ENCODE measurements at places on chromosomes 11 and 22.

- no peak for DNase-seq
Observed at GRCh38 chr22:22009661-22010060, 27.1 kb upstream of the TOP3B start.

DNA sequence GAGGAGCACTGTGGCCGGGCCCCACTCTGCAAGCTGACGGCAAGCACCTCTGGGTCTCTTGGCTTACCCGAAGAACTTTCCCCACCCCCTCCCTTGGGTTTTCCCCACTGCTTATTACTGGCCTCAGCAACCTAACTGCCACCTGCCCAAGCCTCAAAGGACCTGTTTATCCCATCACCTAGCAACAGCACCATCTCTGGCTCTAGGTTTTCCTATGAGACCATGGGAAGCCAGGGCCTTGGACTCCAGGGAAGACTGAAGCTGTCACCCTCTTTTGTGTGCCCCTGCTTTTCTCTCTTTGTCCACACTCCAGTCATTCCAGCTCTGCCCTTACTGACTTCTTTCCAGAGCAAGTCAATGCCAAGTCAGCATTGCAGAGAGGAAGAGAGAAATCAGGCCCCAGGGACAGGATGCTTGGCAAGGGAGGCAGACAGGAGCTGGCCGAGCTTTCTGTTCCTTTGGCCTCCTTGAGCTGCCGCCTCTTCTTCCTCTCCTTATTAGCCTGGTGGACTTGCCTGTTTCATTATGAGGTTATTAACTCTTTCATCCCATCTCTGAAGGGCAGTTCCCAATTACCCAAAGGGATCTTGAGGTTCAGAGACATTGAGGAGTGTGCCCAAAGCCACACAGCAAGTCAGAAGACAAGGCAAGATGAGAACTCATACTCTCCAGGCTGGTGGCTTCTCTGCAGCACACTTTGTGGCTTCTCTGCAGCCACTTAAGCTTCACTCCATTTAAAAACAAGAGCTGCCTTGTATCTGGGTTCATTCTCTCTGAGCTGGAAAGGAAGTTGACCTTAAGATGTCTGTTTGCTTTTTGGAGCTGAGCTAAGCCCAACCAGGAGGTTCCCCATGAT is at the start of gene SMIM35:
SMIM35 (minus strand) TSS at position 51 of the 856 bp plus-strand sequence. CDS start 206 bp downstream, outside the sequence.
- no peak for DNase-seq

GRCh38 chr11:57378186-57378585 is 2.8 kb downstream of the PRG3 start:
- no peak for DNase-seq

DNA sequence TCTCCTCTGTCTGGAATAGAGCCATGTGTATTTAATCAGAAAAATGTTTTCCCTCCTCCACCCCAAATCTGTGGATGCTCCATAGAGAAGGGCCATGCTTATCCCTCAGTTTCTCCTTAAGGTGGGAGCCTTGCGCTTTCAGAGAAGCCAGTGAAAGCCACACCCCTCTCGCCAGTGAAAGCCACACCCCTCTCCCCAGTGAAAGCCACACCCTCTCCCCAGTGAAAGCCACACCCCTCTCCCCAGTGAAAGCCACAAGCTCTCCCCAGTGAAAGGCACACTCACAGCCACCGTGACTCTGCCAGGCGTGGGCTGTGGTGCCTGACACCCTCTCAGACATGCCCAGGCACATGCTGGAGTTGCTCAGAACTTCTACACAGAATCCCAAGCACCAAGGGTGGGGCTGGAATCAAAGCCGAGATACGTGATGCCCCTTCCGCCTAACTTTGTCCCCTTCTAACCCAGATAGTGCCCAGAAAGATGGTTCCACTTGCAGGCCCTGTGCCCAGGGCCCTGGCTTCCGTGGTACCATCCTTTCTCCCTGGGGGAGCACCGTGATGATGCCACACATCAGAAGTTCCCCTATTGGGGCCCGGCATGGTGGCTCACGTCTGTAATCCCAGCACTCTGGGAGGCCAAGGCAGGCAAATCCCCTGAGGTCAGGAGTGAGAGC is 16.5 kb upstream of the PRR5 start:
- no peak for DNase-seq

DNA sequence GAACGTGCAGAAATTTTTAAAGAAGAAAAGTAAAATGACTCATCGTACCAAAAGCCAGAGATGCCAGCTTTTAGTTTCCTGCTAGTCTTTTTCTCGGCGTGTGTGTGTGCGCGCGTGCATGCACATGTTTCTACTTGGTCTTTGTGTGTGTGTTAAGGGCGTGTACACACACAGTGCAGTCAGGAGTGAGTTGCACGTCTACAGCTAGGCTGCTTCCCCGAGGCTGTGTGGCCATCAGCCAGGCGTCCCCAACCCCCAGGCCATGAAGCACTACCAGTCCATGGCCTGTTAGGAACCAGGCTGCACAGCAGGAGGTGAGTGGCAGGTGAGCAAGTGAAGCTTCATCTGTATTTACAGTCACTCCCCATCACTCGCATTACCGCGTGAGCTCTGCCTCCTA is 36.4 kb downstream of the KCNQ1 start:
- no peak for DNase-seq

All from GM04503 (cell line).